Natural killer cell treated with Interleukin-12 subunit alpha and Interleukin-12 subunit beta and Interleukin-15 and Interleukin-18, amount 100 ng/mL, for 72 hours (primary cell): ENCODE measurements at places on chromosomes 4 and X. TPM values are rescaled to one million over a fixed set of nuclear protein-coding genes. Genes with fewer than 3 reads are reported as not detected.

- H3K27me3 ChIP-seq, result no peaks in the 10 kb centered on the region
- no peak overlapping the region for H3K27ac ChIP-seq
- peaks cover 14% of the 10 kb centered on the region for H3K36me3 ChIP-seq
- no peak overlapping the region for H3K4me3 ChIP-seq
- peaks cover 10% of the 10 kb centered on the region for H3K4me1 ChIP-seq
These were observed 7.3 kb downstream of the GRPEL1 start for GRCh38 chr4:7060346-7061150.

GRCh38 chr4:113881256-113881655 lies 98.2 kb downstream of the ARSJ start:
- H3K27me3 ChIP-seq, result peaks cover 3% of the 10 kb centered on the region
- H3K4me1 ChIP-seq, result no peaks in the 10 kb centered on the region
- H3K4me3 ChIP-seq, result no peak overlapping the region

DNA sequence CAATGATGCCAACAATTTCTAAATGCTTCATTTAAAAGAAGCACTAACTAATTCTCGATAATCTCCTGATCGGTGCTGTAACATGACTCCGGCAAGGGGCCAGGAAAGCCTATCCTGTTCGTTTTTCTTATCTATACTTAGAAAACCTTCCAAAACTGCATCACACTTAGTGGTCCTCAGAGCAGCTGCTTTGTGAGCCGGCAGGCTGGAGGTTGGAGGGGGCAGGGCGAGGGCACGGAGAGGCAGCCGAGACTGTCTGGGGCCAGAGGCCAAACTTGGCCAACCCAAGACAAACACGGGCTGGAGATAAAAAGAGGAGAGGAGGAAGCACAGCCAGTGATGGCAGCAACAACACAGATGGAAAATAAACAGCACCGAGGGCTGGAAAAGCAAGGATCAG lies 455.7 kb downstream of the BCOR start:
- no peak for DNase-seq
- no peaks in the 10 kb centered on the region for H3K4me1 ChIP-seq
- H3K4me3 ChIP-seq, result no peak overlapping the region

DNA sequence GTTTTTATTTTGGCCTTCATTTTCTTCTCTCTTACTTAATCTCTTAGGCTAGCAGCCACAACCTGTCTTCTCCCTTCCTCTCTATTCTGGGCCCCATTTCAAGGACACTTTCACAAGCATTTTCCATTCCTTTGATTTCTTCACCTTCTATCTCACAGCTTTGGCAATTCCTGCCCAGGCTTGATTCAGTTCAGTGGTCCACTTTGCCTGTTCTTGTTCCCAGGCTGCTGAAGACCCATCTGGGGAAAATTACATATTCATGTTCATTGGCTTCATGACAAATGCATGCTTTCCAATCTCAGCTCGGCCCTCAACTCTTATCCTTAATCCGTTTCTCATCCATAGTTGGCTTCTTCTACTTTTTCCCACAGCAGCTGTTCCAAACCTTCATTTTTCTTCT lies 38.7 kb upstream of the LPAR4 start:
- H3K4me1 ChIP-seq, result no peaks in the 10 kb centered on the region
- H3K36me3 ChIP-seq, result no peaks in the 10 kb centered on the region
- no peaks in the 10 kb centered on the region for H3K27me3 ChIP-seq

- peaks cover 10% of the 10 kb centered on the region for H3K36me3 ChIP-seq
- no peak overlapping the region for H3K4me3 ChIP-seq
- no peaks in the 10 kb centered on the region for H3K4me1 ChIP-seq
- no peaks in the 10 kb centered on the region for H3K27me3 ChIP-seq
- DNase-seq, result no peak
- H3K27ac ChIP-seq, result no peak overlapping the region
These were observed 41.6 kb upstream of the PPARGC1A start for GRCh38 chr4:23931489-23931830.

GRCh38 chr4:10656988-10657387 lies 27.6 kb downstream of the CLNK start:
- no peak overlapping the region for H3K27ac ChIP-seq
- H3K36me3 ChIP-seq, result no peaks in the 10 kb centered on the region
- H3K4me3 ChIP-seq, result peak overlapping the region; percentile 3
- H3K27me3 ChIP-seq, result no peaks in the 10 kb centered on the region

- H3K27ac ChIP-seq, result no peak overlapping the region
- H3K27me3 ChIP-seq, result no peaks in the 10 kb centered on the region
- H3K4me3 ChIP-seq, result no peak overlapping the region
- H3K4me1 ChIP-seq, result peaks cover 9% of the 10 kb centered on the region
- H3K36me3 ChIP-seq, result peaks cover 20% of the 10 kb centered on the region
These were observed 41.8 kb upstream of the MAGED1 start for GRCh38 chrX:51851507-51852085.

DNA sequence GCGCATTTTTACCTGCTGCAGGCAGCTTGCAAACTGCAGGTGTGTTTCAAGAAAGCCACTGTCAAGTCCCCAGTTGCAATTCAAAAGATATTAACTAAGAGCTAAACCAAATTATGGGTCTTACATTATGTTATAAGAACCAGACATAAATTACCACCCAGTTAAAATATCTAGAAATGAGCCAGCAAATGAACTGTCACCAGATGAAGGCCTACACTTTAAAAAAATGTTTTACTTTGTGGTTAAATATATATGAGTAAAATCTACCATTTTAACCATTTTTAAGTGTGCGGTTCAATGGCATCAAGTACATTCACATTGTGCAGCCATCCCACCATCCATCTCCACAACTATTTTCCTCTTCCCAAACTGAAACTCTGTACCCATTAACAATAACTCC lies 32.0 kb upstream of the TMEM131L start:
- peak overlapping the region; percentile 97 for H3K4me3 ChIP-seq
- H3K27ac ChIP-seq, result peak overlapping the region; percentile 94
- no peaks in the 10 kb centered on the region for H3K27me3 ChIP-seq
- peaks cover 36% of the 10 kb centered on the region for H3K4me1 ChIP-seq

DNA sequence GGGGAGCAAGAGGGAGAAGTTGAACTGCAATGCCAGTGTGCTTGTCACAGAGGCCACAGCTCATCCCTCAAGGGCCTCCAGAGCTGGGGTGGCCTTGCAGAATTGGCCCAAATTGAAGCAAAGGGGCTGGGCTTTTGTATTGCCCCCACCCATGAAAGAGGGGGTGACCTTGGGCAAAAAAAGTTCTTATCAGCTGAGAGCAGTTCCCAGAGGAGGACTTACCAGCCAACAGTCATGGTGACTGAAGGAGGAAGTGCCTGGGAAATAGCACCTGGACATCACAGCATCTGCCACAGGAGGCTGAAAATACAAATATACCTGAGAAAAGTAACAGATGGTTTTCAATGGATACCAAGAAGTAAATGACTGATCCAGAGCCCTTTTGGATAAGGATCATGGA lies 262.4 kb downstream of the MID1IP1 start:
- H3K4me1 ChIP-seq, result no peaks in the 10 kb centered on the region
- H3K36me3 ChIP-seq, result no peaks in the 10 kb centered on the region
- H3K27me3 ChIP-seq, result peaks cover 11% of the 10 kb centered on the region
- no peak for DNase-seq
- no peak overlapping the region for H3K4me3 ChIP-seq
- H3K27ac ChIP-seq, result no peak overlapping the region

- no peak for DNase-seq
- peaks cover 11% of the 10 kb centered on the region for H3K36me3 ChIP-seq
- H3K27ac ChIP-seq, result no peak overlapping the region
- H3K4me1 ChIP-seq, result peaks cover 18% of the 10 kb centered on the region
- H3K27me3 ChIP-seq, result no peaks in the 10 kb centered on the region
These were observed 264.6 kb downstream of the SPRY1 start for GRCh38 chr4:123661080-123661737.

- H3K27me3 ChIP-seq, result no peaks in the 10 kb centered on the region
- no peak for DNase-seq
- peak overlapping the region; percentile 94 for H3K27ac ChIP-seq
- peaks cover 40% of the 10 kb centered on the region for H3K4me1 ChIP-seq
- H3K4me3 ChIP-seq, result peak overlapping the region; percentile 94
These were observed 671 bp downstream of the HPF1 start for GRCh38 chr4:169756971-169757574.

DNA sequence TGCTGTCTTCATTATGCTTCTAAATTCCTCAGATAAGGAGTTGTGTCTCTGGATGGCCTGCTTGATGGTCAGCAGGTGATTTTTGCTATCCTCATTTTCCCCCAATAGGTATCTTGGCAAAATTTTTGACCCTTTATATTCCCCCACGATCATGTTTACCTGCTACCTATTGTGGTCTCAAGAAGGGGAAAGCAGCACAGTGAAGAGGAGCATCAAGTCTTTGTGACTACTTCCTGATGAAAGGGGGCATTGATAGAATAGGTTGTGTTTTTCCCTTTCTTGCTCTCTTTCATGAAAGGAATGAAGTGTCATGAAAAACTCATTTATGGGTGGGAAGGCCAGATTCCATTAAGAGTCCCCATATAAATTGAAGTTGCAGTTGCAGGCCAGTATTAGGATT lies 153.8 kb downstream of the KLF8 start:
- peaks cover 28% of the 10 kb centered on the region for H3K4me1 ChIP-seq
- H3K36me3 ChIP-seq, result no peaks in the 10 kb centered on the region
- no peak for DNase-seq
- peak overlapping the region; percentile 32 for H3K4me3 ChIP-seq
- H3K27me3 ChIP-seq, result peaks cover 15% of the 10 kb centered on the region

CYP2U1 gene
- total RNA-seq, result 1.6 TPM

ATP2B3 gene
- not detected for total RNA-seq
